ENCODE measurements at places on chromosomes 2 and 18.

DNA sequence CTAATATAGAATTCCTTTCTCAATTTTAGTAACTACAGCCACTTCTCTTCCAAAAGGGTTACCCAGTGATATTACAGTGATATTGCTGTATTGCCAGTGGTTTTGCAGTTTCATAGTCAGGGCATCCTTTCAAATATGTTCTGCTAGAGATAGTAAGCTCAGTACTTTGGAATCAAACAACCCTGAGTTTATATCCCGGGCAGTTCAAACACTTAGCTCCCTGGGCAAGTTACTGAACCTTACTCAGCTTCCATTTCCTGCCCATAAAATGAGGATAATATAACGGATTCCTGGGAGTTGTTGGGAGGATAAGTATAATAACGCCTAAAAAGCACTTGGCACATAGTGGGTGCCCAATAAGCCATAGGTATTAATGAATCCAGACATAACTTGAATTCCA, 212.6 kb upstream of the PARD3B start:
- no peak for DNase-seq

DNA sequence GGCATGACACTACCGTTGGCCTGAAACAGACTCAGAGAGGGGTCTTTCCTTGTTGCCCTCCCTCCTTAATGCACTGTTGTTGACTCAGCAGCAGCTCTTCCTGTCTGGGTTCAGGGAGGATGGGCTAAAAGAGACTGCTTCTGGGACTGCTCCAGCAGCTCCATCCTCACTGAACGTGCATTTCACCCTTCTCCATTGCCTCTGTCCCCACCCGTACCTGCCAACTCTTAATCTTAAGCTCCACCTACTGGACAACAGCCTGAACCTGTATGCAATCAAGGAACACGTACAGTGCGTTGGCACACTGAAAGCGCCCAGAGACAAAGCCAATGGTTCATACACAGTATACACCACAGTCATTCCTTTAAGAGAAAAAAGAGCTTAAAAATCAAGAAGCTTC, 230.8 kb upstream of the RAB6C start:
- DNase-seq: peak; percentile 35

GRCh38 chr2:43361286-43361685, 134.9 kb upstream of the ZFP36L2 start:
- DNase-seq: no peak

GRCh38 chr2:230824406-230824978, 40.2 kb upstream of the ITM2C start:
- peak; percentile 90 for DNase-seq

DNA sequence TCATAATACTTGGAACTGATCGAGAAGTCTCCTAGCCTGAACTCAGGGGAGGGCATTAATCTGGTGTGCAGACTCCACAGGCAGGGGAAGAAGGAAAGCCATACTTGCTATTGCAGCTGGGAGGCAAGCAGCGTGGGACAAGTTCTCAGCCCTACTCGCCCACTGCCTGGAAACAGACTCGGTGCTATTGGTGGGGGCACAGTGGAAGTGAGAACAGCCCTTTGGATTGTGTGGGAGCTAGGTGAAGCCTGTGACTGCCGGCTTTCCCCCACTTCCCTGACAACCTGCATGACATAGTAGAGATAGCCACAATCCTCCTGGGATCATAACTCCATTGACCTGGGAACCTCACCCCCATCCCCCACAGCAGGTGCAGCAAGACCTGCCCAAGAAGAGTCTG, 301.3 kb downstream of the RIT2 start:
- no peak for DNase-seq

GRCh38 chr2:38406597-38407110, 29.6 kb upstream of the ATL2 start:
- DNase-seq: peak; percentile 79

GRCh38 chr18:2135309-2135708, 436.0 kb downstream of the METTL4 start:
- no peak for DNase-seq

DNA sequence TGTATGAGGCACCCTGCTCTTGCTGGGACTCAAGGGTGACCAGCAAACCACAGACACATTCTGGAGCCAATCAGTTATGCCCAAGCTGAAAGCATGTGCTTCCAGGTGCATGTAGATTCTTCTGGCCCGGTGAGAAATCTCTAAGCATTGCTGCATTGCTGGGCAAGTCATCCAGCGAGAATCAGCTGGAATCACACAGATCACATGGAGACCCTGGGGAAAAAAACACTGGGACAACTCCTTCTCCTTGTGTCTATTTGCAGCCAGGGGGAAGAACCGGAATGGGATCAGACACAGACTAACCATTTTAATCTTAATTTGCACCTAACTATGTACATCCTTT, 119.7 kb upstream of the KLF7 start:
- DNase-seq: no peak

DNA sequence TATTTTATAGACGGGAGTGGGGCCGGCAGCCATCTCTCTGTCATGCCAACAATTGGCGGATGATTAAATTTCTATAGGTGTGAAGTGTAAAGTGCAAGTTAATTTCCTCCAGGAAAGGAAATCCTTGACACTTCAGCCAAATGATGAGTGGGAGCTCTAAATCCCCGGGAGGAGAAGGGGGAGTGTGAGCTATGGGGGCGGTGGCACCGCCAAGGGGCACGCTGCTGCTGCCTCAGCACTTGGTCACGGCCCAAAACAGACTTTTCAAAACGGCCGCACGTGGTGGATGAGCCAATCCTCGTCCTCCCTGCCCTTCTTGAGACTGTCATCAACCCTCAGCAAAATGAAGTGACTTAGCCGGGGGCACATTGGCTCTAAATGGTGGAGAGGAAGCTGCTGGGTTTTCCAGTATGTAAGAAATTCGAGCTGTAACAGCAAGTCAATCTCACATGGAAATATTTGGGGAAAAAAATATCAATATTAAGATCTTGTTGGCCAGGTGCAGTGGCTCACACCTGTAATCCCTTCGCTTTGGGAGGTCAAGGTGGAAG, 200.8 kb downstream of the TFCP2L1 start:
- no peak for DNase-seq

GRCh38 chr18:26803643-26804042, 61.9 kb downstream of the AQP4 start:
- DNase-seq: no peak

- DNase-seq: peak; percentile 25
These were observed 145.0 kb downstream of the NEDD4L start for GRCh38 chr18:58188996-58189395.

DNA sequence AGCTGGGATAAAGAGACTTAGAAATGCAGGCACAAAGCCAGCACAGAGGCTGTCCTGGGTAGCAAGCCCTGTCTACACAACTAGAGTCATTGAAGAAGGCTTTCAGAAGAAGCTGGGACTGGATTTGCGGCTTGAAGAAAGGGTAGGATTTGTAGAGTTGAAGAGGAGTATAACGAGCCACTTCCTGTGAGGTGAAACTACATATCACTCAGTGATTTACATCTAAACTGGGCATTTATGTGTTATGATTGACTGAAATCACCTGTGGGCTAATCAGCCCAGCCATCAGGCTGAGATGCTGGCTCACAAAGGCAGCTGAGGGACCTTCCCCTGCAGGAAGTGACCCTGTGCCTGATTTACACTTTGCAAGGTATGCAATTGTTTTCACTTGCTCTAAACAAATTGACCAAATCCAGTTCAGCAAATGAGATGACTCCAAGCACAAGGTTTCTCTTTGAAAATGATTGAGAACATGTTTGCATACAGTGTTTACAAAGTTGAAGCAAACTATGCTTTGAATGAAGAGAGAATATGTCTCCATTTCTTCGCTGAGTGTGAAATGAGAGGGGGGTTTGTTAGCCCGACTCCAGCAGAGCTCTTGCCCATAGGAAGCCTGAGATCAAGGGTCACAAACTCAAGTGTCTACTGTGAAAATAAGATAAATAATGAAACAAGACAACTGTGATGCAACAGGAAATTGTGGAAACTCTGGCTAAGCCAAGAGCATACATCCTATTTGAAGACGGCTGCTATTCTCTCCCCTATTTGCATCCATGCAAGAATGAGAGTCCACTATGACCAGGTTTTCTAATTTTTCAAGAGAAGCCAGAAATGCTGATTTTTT, 69.3 kb upstream of the HK2 start:
- no peak for DNase-seq

- DNase-seq: no peak
These were observed 195.0 kb downstream of the EPHA4 start for GRCh38 chr2:221377066-221377465.

DNA sequence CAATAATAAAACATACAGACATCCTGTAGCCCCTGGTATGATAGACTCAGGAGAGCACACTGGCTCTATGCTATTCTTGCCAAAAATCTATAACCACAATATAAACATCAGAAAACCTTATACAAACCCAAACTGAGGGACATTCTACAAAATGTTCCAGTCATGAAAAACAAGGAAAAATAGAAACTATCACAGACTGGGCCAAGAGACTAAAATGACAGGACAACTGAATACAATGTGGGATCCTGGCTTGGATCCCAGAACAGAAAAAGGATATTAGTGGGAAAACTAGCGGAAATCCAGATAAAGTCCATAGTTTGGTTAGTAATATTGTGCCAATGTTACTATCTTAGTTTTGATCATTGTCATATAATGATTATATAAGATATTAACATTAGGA, 29.6 kb upstream of the EPAS1 start:
- DNase-seq: no peak

DNA sequence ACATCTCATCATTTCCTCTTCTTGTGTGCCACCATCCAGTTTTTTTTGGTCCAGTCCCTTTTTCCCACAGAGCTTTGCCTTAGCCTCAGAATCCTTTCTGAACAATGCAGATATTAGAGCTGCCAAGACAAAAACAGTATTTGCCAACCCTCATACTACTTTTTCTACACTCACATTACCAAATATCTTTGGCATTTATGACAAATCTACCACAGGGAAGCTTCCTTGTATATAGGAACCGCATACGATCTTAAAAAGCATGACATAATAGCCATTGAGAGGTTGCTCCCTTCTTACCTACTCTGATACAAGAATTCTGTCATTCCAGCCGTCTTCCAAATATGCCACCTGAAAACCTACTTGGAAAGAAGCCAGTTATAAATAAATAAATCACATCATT, 9.4 kb downstream of the ZNF24 start:
- DNase-seq: no peak

- peak; percentile 44 for DNase-seq
These were observed 62.3 kb upstream of the GREB1L start for GRCh38 chr18:21179590-21180220.

GRCh38 chr2:1648241-1649102, 95.8 kb downstream of the PXDN start:
- no peak for DNase-seq

GRCh38 chr2:190354003-190354690, 10.8 kb downstream of the INPP1 start:
- no peak for DNase-seq

GRCh38 chr2:180955101-180955500, 25.3 kb upstream of the UBE2E3 start:
- no peak for DNase-seq

- DNase-seq: no peak
These were observed 21.9 kb upstream of the PAX3 start for GRCh38 chr2:222320436-222321395.

GRCh38 chr2:233084488-233084887, 24.3 kb downstream of the INPP5D start:
- DNase-seq: no peak

- DNase-seq: no peak
These were observed 4.2 kb upstream of the ONECUT2 start for GRCh38 chr18:57431002-57431382.

DNA sequence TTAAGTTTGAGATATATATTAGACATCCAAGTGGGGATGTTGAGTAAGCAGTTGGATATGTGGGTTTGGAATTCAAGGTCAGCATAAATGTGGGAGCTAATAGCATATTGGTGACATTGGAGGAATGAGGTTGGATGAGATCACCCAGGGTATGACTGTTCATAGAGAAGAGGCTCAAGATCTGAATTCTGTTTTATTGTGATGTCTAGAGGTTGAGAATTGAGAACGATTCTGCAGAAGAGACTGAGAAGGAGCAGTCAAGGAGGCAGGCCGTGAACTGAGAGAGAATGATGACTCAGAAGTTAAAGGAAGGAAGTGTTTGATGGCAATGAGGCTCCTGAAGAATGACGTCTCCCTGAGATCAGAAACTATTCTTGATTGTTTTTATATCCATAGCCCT, 5.9 kb downstream of the SERPINB11 start:
- no peak for DNase-seq

- peak; percentile 59 for DNase-seq
These were observed 145.5 kb downstream of the ZNF236 start for GRCh38 chr18:76967721-76968472.

DNA sequence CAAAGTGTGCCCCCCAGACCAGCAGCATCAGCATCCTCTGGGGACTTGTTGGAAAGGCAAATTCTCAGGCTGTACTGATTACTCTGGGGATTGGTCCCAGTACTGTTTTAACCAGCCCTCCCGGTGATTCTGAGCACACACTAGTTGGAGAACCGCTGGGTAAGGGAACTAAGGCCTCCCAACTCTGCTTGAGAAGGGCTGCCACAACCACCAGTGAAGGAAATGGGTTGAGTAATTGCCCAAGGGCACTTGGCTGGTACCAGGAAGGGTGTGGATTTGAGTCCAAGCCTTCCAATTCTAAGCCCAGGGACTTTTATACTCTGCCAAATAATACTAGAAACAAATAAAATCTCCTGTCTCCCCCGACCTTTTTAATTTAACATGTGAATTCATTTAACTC, 219.9 kb downstream of the SETBP1 start:
- DNase-seq: no peak

GRCh38 chr2:96546321-96546720, 9.8 kb downstream of the ARID5A start:
- no peak for DNase-seq

DNA sequence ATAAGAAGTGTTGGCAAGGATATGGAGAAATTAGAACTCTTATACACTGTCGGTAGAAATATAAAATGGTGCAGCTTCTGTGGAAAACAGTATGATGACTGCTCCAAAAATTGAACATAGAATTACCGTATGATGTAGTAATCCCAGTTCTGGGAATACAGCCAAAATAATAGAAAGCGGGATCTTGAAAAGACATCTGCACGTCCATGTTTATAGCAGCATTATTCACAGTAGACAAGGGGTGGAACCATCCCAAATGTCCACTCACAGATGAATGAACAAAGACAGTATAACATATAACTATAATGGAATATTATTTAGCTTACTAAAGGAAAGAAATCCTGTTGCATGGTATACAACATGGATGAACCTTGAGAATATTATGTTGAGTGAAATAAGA, 257.7 kb downstream of the TDRD15 start:
- no peak for DNase-seq

Measured in NT2/D1 (cell line).